ENCODE measurements at places on chromosomes 16 and 17.
A peak's percentile ranks its signal among the peaks of the same experiment; 100 is the strongest.

- no peak for DNase-seq
Measured at GRCh38 chr17:40447148-40447644, 3.9 kb downstream of the IGFBP4 start.

DNA sequence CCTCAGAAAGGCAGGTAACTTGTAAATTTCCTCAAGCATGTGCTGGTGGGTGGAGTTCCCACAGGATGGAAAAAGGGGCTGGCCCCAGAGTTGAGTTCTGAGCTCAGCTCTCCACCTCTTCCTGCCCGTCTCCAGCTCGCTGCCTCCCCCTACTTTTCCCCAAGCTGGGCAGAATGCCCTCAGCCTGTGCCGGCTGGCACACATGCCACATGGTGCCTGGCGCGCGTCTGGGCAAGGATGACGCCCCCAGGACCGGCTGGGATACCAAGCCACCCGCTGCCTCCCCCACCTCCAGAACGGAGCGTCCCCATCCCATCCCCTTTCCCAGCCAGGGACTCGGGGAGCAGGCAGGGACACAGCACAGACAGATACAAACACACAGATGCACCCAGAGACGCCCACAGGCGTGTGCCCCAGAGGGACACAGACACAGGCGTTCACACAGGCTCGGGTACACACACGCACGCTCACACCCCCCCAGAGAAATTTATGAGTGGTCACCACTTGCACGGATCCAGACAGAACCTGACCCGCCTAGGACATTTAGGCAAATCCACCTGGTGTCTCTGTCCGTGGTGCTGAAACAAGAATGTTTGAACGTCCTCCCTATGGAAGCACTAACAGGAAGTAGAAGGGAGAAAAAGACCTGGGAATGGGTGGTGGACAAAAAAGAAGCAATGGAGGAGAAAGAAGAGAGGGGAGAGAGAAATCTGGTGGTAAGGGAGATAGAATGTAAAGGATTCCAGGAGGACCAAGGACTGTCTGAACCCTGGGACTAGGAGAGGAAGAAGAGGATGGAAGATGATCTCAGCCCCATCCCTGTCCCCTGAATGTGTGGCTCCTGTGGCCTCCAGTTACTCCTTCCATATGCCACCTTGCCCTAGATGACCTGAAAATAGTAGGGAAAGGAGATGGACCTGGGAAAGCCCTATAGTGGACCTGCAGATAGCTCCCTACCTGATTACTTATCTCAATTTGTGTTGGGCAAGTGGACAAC is 15.5 kb downstream of the NEUROD2 start:
- DNase-seq = no peak

- peak; percentile 47 for DNase-seq
Measured at GRCh38 chr17:47693731-47694580, at the start of gene TBKBP1. Gene TBKBP1 (plus strand): TSS chr17:47694161. CDS start chr17:47696113, 1,952 bp downstream.

DNA sequence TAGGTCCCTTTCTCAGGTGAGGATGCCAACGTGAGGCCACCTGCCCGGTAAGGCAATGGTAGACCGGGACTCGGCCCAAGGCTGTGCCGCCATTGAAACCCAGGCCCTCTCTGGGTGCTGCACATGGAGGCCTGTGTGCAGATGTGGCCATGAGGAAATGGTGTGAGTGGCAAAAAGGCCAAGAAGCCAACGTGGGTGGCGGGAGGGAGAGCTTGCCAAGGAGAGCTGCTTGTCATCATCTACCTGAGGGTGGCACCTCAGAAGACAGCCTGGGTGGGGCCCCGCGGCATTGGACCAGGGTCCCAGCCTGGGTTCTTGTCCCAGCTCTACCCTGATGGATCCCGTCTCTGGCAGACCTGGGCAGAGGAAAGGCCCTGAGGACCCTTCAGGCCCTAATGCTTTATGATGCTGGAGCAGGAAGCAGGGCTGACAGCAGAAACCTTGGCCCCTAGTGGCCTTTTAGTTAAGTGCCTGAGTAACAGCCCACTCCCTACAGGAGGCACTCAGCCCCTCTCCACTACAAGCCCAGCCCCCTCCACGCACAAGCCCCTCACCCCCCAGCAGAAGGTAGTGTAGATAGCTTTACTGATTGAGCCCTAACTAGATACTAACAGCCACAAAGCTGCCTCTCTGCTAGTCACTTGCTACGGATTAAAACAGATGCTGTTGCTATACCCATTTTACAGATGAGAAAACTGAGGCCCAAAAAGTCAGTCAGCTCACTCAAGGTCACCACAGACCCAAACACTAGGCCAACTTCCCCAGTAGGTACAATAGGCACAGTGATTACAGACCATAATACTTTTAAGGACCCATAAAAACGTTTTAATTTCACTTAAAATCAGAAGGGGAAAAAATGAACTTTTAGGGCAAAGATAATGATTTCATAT is 26.2 kb upstream of the KIFC3 start:
- DNase-seq = no peak

GRCh38 chr16:73599351-73599750 is 551.4 kb upstream of the ZFHX3 start:
- no peak for DNase-seq

DNA sequence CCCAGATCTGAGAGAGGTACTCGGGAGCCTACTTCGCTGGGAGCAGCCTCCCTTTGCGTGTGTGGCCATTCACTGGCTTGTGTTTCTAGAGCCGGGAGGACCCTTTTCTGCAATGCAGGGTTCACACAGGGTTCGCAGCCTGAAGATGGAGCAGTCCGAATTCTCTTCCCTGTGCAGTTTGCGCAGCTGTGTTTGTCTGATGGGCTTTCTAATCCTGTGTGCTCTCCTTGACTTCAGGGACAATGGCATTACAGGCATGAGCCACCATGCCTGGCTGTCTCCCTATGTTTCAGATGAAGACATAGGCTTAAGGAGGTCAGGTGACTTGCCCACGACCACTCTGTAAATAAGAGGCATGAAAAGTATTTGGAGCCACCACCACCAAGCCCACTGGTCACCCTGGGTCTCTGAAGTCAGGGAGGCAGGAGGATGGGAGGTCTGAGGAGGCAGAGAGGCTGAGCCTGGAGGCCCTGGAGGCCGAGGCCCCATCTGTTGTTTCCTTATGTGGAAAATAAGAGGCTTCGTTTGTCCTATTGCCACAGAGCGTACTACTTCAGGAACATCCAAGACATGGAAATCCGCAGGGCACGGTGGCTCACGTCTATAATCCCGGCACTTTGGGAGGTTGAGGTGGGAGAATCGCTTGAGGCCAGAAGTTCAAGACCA is 5.0 kb upstream of the STH start:
- DNase-seq = no peak

DNA sequence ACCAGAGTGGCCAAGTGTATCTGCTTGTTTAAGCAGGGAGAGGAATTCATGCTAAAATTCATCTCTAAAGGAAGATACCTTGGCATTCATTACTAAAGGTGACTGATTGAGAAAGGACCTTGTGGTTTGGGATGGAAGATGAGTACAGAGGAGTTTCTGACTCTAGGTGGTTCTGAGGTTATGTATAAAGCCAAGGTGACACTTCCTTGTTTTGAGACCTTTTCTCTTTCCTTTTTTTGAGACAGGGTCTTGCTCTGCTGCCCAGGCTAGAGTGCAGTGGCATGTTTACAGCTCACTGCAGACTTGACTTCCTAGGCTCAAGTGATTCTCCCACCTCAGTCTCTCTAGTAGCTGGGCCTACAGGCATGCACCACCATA is 9.1 kb downstream of the ABHD15 start:
- no peak for DNase-seq

- no peak for DNase-seq
Measured at GRCh38 chr17:79799174-79799537, 2.3 kb upstream of the CBX8 start.

- no peak for DNase-seq
Measured at GRCh38 chr16:14074544-14074943, 3.4 kb downstream of the MRTFB start.

- no peak for DNase-seq
Measured at GRCh38 chr17:9912121-9913099, 7.3 kb upstream of the RCVRN start.

DNA sequence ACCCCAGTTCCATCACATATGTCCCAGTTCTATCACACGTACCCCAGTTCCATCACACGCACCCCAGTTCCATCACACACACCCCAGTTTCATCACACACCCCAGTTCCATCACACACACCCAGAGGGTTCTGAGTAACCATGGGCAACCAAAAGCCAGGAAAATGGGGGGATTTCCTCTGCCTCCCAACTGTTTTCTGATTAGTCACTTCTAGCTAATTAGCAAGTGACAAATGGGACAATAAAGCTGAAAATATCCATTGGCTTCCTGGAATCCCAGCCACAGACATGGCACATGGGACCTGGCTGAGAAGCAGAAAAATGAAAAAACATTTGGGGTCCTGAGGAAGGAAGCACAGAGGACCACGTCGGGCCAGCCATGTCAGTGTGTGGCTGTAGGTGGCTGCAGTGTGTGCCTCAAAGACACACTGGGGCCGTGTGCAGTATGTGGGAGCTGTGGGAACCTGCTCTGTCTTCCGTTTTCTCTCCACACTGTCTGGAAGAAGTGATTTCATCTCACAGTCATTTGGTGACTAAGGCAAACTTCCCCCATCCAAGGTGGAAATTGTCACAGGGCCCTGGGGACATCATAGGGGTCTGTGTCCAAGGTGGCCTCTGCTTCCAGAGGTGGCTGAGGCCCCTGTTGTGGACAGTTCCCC is 106.7 kb downstream of the CMIP start:
- DNase-seq = no peak

- no peak for DNase-seq
Measured at GRCh38 chr17:31830971-31831858, 27.8 kb downstream of the COPRS start.

- peak; percentile 98 for DNase-seq
Measured at GRCh38 chr16:61792194-61792909, 243.9 kb downstream of the CDH8 start.
